NCI-H524 (cell line): ENCODE measurements at places on chromosomes 3 and 15.
A peak's percentile ranks its signal among the peaks of the same experiment; 100 is the strongest.

DNA sequence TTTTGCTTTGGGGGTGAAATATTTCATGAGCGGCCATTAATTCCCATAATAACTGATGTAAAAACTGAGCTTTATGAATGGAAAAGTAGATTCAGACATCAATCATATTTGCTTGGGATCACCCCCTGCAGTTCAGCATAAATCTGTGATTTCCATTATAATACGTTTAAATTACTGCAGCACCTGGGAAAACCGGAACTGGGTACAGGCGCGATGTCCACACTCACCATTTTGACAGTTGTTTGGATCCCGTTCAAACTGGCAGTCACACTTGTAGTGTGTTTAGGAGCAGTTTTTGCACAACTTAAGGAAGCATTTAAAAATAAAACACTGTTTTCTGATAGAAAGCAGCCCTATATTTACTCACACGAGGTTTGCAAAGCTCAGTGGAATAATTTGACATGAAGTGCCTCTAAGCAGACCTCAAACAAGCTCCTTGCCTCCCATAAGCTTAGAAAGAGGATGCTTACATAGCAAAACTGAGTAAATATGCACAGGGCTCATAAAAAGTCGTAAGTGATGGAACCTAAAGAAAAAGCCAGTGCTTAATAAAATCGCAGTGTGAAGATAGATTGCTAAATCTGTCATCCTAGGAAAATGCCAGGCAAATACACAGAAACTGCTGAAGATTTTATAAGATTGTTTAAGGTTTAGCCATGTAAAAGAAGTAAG lies 377.6 kb downstream of the PTPRG start:
- no peak for DNase-seq

- no peak for DNase-seq
Measured at GRCh38 chr15:49467746-49468480, 44.9 kb downstream of the FGF7 start.

GRCh38 chr3:11140713-11141104 lies 13.6 kb upstream of the HRH1 start:
- DNase-seq, result no peak

- DNase-seq, result peak; percentile 15
Measured at GRCh38 chr15:37995461-37996347, 61.3 kb downstream of the TMCO5A start.

DNA sequence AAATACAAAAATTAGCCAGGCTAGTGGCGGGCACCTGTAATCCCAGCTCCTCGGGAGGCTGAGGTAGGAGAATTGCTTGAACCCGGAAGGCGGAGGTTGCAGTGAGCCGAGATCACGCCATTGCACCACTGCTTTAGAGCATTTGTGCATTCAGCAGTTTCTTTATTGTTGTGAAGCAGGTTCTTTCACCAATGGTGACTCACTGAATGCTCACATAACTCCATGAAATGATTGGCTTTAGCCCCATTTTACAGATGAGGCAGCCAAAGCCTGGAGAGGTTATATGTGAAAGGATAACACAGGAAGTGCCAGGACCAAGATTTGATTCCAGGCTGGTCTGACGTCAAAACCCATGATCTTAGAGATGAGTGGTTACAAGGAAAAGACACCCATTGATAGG lies 195.2 kb downstream of the SLCO3A1 start:
- no peak for DNase-seq

- peak; percentile 60 for DNase-seq
Measured at GRCh38 chr15:61480863-61481262, 251.8 kb upstream of the RORA start.

DNA sequence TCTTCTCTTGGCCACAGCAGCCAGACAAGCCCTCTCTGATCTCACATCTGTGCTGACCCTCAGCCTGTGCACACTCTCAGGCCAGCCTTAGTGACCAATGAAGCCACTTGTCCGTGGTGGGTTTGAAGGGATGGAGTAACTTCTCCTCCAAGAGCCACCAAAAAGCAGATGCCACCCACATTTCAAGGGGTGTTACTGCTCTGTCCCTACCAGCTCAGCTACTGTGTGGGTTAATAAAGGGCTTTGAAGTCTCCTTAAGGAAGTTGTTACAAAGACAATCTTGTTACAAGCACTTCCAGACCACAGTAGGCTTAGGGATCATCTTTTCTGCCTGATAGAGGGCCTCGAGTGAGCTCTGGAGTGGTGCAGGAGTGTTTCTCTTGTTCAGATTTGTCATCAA lies 3.3 kb upstream of the CA12 start:
- no peak for DNase-seq

DNA sequence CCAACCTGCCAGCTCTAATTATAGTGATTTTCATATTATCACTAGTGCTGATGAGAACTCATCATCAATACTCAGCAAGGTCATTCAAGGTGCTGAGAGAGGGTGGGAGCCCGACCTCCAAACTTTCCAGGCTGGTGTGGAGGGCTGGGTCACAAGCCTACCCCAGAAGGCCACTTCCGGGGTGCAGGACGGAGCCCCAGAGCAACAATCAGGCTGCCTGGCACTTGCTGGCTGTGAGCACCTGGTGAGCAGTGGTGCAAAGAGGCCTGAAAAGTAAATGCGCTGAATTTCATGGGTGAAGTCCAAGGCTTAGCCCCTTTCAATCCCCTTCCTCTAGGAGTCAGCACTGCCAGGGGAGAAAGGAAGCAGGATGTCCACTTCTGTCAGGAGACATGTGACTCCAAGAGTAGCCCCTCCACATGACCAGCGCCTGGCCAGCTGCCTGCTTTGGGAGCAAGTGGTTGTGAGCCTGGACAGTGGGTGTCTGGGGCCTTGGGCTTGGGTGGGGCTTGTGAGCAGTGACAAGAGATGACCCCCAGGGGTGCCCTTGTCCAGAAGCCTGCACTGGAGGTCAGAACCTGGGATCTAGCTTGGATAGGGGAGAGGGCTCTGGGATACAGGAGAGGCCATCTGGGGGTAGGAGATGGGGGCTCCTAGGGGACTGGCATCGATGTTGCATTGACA lies 165.0 kb upstream of the TLE3 start:
- no peak for DNase-seq
